Activated T-helper 1 cell treated with Interleukin-2 at 50 U/mL for 16 hours (primary cell): ENCODE measurements at places on chromosomes 4 and X.

DNA sequence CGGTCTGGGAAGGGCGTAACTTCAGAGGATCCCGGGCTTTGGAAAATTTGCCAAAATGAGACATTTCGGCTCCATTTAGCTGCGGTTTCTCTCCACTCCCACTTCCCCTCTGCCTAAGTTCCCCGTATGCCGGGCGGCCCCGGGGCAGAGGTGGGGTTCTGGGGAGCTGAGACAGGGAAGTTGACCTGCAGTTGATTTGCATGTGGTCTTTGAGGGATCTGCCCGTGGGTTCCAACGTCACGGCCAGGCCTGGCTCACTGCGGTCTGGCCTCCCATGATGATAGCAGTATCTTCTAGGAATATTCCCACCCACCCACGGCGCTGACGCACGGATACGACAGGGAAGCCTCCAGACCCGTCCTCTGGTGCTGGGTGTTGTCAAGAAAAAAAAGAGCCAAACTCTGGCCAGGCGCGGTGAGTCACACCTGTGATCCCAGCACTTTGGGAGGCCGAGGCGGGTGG lies 27.3 kb upstream of the CRLF2 start:
- no peak for DNase-seq

DNA sequence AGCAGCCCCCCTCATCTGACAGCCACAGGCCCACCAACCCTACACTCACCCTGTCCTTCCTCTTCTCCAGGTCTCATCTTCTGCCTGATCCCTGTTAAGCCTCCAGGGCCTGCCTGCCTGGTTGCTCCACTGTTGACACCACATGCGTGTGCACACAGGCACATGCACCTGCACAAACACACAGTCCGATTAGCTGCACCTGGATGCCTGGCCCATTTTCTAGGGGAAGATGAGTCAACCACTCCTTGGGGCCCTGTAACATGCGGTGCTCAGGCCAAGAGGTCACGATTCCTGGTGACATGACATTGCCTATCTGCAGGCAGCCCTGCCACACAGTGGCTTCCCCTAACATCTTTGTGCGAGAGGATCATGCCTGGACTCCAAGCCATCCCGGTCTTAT lies 498.4 kb downstream of the BCOR start:
- no peak for DNase-seq

DNA sequence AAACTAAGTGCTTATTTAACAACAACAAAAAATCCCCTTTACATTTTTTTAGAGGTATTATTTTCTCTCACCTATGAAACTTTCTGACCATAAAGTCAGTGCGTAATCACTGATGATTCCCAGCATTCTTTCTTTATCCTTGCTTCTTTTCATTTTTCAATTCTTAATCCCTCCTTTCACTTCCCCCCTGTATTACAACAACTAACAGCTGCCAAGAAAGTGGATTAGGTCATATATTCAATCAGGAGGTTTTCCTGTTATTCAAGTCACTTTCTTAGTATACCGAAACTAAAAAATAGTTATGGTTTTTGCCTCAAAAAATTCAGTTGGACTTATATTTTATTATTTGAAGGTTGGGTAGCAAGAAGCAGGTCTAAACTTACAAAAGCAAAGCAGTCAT lies 2.1 kb upstream of the STAP1 start:
- DNase-seq, result no peak

DNA sequence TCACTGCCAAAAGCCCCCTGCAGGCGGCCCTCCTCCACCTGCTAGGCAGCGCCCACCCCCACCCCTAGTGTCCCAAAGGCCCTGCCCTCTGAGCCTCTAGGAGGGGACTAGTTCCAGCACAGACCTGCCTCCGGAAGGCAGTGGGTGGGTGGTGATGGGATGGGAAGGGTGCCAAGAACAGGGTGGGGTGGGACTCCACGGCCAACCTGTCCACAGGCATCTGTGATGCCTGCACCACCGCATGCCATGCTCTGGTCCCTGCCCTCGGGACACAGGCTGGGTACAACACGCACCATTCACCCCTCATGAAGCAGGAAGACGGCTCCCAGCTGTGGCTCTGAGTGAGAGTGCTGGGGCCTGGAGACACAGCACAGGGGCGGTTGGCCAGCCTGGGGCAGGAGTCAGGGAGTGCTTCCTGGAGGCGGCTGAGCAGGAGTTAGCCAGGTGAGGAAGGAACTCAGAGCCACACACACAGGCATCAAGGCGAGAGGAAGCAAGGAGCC lies 243.1 kb upstream of the PSAPL1 start:
- no peak for DNase-seq

- DNase-seq, result no peak
Measured at GRCh38 chr4:185358514-185358913, 37.2 kb downstream of the LRP2BP start.

GRCh38 chrX:23784470-23785331 lies 1.7 kb downstream of the SAT1 start:
- DNase-seq, result no peak

DNA sequence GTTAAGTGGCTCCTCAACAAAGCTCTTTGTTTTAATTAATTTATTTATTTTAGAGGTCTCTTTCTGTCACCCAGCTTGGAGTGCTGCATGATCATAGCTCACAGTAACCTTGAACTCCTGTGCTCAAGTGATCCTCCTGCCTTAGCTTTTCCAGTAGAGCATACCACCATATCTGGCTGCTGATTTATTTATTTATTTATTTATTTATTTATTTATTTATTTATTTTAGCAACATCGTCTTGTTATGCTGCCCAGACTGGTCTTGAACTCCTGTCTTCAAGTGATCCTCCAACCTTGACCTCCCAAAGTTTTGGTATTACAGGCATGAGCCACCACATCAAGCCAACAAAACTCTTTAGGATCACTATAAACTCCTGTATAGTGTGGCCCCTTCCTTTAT lies 15.8 kb upstream of the KLF8 start:
- no peak for DNase-seq

GRCh38 chrX:40867352-40867751 lies 132.0 kb upstream of the MED14 start:
- DNase-seq, result no peak

DNA sequence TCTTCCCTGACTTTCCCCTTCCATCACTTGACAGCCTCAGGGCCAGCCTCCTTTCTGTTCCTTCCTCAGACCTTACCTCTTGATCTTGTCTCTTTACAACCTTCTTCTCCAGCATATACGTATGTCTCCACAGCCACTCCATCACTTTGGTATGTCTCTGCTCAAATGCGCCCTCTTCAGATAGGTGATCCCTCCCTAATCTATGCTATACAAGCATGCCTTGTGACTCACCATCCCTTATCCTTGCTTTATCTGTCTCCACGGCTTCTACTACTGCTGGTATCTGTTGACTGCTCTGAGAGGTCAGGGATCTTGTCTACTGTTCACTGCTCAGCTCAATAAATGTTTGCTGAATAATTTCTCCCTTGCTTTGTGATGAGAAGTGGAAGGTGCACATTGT lies 9.0 kb downstream of the ARAP2 start:
- DNase-seq, result no peak

DNA sequence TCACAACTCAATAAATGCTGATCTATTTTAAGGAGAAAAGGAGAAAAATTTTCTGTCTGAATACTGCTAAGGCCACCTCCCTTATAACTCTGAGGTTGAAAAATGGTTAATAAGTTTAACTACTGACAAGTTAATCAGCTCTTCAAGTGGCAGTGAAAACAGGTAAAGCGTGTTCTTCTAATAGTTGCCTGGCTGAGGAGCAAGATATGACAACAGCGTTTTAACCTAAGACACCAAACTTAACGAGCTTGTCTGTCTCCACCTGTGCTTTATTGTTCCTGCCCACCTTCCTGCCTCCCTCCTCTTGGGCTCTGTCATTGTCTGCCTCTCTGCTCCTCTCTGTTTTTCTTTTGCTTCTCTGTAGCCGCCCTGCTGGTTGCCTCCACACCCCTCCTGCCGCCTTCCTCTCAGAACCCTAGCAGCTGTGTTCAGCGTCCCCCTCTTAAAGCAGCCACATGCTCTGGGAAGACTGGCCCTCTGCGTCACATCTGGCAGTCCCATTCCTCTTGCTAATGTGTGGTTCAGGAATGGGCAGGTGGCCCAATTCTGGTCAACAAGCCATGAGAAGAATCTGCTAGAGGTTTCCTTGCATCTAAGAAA lies 4.3 kb upstream of the TSPAN5 start:
- DNase-seq, result no peak

- DNase-seq, result no peak
Measured at GRCh38 chr4:159267869-159268285, 165.0 kb downstream of the RAPGEF2 start.

- DNase-seq, result no peak
Measured at GRCh38 chr4:129138810-129139496, 43.0 kb downstream of the C4orf33 start.

- DNase-seq, result no peak
Measured at GRCh38 chr4:7295911-7296660, 103.7 kb downstream of the SORCS2 start.

- DNase-seq, result no peak
Measured at GRCh38 chrX:19639813-19640462, 124.6 kb upstream of the MAP3K15 start.

DNA sequence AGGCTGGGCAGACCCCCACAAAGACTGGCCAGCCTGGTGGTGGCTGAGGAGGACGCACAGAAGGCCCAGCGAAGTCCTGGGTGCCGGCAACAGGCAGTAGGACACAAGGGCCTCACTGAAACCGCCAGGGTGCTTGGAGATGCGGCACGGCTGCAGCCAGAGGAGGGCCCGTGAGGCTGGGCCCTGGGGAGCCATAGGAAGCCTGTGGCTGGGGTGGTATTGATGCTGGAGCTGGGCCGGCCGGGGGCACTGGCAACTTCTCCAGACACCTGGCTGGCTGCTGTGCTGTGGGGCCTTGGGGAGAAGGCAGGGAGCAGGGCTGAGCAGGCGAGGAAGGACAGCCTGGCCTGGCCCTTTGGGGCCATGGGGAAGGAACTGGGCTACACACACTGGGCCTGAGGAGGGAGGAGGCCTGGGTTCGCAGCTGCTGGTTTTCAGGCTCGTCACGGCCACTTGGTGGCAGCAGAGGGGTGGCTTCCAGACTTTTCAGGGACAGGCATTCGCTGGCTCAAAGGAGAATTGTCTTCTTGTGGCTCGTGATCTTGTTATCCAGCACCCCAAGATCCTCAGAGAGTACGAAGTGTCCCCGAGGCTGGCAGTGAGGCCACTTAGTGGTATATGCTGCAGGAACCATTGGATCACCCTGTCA lies 37.2 kb downstream of the ATP2B3 start:
- DNase-seq, result peak; percentile 32

DNA sequence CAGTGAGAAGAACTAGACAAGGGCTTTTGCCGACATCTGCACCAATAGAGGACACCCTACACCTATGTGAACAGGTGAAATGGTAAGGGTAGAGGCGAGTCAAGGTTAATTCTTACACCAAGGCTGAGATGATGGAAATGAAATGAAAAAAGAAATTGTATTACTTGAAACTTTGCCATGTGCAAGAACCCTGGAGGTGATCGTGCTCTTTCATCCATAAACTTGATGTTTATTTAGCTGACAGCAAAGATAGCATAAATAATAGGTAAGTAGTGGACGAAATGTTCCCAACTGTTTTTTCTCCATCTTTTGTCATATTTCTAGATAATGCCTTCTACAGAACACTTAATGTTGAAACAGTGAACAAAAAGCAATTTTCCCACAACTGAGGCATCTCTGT lies 162.5 kb downstream of the BANK1 start:
- no peak for DNase-seq

- DNase-seq, result no peak
Measured at GRCh38 chr4:88419874-88420273, 37.0 kb upstream of the HERC5 start.

DNA sequence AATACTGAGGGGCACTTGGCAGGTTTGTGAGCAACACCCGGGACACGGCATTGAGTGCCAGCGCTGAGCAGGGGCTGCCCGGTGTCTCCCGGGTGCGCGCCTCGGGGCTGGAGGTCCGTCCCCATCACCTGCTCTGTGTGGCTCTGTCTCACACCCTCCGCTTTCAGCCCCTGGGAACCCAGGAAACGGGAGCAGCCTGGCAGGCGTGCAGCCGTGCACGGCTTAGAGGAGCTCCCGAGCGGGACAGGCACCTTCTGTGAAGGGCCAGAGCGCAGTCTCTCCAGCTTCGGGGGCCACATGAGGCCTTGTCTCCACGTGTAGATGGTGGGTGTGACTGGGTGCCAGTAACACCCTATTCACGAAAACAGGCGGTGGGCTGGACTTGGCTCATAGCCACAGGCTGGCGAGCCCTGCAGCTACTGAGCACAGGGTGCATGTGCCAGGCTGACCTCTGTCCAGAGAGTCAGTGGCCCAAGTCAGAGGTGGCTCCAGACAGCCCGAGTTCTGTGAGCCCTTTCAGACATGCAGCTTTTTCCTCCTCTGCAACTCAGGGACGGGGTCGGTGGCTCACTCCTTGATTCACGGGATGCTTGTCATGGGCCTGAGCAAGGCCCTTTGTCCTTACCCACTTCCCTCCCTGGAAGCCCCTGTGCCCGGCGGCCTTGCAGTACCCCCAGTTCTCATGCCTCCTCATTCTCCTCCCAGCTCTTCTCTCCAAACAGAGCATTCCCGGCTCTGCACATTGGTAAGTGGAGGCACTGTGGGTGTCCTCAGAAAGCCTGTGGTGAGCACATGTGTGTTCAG lies 23.5 kb downstream of the UVSSA start:
- DNase-seq, result no peak
